Fibroblast of skin of left biceps (primary cell): ENCODE measurements at places on chromosomes 16 and 17.

DNA sequence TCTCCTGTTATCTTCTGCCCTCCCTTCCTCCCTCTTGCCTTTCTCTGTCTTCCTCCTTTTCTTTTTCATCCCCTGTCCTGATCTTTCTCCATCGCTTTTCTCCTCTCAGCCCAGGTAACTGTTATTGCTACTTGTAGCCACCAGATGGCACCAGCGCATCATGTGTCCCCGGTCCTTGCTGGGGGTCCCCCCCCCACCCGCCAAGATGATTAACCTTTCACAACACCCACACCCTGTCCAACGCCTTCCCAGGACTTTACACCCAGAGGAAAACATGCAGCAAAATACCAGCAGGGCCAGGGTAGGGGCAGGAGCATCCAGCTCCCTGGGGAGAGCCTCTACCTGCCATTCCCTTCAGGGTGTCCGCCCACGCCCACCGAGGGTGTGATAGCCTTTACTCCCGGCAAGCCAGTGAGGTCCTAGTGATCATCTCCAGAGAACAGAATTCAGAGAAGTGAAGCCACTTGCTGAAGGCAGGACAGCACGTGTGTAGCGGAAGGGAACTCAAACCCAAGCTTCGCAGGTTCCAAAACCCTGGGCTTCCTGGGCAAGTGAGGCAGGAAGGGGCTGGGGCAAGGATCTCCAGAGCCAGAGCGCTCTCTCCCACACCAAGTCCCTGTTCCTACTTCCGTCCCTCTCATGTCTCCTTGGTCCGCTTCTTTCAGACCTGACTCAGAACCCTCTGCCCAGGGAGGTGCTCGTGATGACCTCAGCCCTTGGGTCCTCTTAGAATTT, 13.4 kb upstream of the TAC4 start:
- no peak for DNase-seq

GRCh38 chr17:19900809-19901208, 33.1 kb upstream of the ULK2 start:
- no peak for DNase-seq

DNA sequence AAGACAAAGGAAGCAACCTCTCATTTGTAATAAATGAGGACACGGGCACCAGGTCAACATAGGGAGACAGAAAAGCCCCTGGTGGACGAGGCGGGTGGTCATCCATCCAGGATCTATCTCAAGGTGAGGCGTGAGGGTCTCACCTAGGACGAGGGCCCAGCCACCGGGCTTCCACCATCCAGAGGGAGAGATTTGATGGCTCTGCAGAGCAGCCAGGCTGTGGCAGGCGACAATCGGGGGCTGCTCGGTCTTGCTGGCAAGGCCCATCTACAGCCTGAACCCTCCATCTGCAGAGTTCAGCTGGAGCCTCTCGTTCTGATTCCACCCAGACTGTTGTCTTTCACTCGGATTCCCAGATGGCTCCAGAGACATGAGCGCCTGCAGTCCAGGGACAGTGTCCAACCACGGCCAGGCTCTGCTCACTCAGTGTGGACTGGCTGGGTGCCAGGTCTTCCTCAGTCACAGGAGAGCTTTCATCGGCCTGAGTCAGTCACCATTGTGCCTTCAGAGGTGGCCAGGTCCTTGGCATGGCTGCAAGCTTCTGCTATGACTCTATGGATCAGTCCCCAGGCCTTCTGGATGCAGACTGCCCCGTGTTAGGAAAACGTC, 5.9 kb downstream of the LITAFD start:
- DNase-seq, result no peak

GRCh38 chr17:19867079-19867328, 732 bp downstream of the ULK2 start:
- peak; percentile 18 for DNase-seq

DNA sequence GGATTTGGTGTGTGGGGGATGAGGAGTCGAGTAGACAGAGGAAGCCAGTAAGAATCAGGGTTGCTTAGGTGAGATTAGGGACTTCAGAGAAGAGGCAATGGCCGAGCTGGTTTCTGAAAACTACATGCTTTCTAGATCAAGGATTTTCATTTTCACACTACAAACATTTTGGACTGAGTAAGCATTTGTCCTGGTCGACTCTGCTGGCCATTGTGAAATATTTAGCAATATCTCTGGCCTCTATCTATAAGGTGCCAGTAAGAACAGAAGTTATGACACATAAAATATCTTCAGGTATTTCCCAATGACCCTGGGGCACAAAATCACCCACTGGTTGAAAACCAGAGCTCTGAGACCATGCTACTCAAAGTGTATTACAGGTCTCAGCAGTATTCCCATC, 1275.1 kb upstream of the CDH8 start:
- no peak for DNase-seq

- no peak for DNase-seq
Measured at GRCh38 chr17:47270946-47271705, 17.5 kb downstream of the ITGB3 start.

GRCh38 chr17:50557630-50558029, 2.9 kb upstream of the CACNA1G start:
- DNase-seq, result no peak

GRCh38 chr17:42675348-42675964, 1.3 kb downstream of the PLEKHH3 start:
- DNase-seq, result no peak

- DNase-seq, result no peak
Measured at GRCh38 chr16:79301051-79301450, 299.5 kb downstream of the MAF start.

- no peak for DNase-seq
Measured at GRCh38 chr17:46170639-46171429, 22.4 kb downstream of the KANSL1 start.

DNA sequence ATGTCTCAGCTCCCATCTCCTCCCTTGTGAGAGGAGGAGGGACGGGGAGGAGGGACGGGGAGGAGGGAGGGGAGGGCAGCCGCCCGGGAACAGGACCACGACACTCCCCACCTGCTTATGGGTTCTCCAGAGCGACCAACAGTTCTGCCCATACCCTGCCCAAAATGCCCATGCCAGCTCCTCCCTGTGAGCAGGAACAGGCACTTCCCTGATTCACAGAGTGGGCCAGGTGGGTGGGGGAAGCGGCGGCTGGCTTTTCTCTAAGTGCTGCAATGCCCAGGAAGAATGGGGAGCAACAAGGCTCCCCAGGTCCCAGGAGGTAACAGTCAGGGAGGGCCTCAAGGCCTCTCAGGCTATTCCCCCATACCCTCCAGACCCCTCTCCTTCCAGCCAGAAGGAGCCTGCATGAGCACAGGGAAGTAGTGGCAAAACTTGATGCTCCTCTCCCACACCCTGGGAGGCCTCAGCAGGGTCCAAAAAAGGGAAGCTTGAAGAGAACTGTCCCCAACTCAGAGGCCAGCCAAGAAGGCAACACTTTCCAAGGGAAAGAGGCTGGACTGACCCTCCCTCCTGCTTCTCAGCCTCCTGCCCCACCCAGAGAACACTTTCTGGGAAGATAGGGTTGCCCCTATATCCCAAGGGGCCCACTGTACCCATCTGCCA, 53.8 kb downstream of the MYO18A start:
- DNase-seq, result no peak
